ENCODE measurements at places on chromosomes 1 and 21.

- no peak for DNase-seq
These were observed 38.2 kb downstream of the TNFSF4 start for GRCh38 chr1:173168941-173169340.

- DNase-seq: peak; percentile 66
These were observed 707 bp upstream of the KLHL21 start for GRCh38 chr1:6603238-6603914.

DNA sequence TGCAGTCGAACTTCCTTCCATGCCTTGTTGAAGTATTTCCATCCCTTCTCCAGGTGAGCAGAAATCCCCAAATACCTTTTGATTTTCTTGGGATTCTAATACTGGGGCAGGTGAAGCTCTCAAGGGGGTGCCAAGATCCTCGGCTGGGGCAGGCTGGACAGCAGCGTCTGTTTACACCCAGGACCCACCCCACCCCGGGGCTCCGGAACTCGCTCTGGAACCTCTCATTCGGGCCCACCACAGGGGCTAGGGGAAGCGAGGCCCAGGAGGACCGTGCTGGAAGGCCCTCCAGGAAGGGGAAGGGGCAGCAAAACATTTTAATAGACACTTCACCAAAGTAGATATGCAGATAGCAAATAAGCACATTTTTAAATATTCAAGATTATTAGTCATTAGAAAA is 161.9 kb upstream of the GORAB start:
- no peak for DNase-seq

GRCh38 chr1:225848030-225848955 is 33.9 kb downstream of the TMEM63A start:
- DNase-seq: peak; percentile 41

GRCh38 chr1:8165595-8166360 is 139.7 kb upstream of the ERRFI1 start:
- no peak for DNase-seq

DNA sequence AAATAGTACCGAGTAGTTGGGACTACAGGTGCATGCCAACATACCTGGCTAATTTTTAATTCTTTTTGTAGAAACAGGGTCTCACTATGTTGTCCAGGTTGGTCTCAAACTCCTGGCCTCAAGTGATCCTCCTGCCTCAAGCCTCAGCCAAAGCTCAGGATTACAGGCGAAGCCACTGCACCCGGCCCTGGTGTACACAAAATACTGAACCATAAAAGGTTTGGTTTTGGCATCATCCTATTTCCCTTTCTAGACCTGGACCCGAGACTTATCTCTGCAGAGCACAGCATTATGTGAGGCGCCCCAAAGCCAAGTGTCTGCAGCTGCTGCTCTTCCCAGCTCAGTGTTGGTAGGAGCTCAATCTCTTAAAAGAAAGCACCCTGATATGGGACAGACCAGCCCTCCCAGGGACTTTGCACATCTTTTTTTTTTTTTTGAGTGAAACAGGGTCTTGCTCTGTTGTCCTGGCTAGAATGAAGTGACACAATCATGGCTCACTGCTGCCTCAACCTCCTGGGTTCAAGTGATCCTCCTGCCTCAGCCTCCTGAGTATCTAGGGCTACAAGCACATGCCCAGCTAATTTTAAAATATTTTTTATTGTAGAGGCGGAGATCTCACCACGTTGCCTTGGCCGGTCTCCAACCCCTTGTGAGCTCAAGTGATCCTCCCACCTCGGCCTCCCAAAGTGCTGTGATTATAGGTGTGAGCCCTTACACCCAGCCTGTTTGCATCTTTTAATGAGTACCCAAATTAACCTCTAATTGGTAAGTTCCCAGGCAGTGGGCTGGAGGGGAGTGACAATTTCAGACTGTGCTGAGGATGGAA is 20.4 kb downstream of the TEX35 start:
- no peak for DNase-seq

- DNase-seq: no peak
These were observed 132.2 kb downstream of the CASZ1 start for GRCh38 chr1:10664251-10664650.

- no peak for DNase-seq
These were observed 19.2 kb upstream of the RD3 start for GRCh38 chr1:211511030-211511700.

GRCh38 chr1:93905734-93906133 is 3.5 kb downstream of the GCLM start:
- no peak for DNase-seq

DNA sequence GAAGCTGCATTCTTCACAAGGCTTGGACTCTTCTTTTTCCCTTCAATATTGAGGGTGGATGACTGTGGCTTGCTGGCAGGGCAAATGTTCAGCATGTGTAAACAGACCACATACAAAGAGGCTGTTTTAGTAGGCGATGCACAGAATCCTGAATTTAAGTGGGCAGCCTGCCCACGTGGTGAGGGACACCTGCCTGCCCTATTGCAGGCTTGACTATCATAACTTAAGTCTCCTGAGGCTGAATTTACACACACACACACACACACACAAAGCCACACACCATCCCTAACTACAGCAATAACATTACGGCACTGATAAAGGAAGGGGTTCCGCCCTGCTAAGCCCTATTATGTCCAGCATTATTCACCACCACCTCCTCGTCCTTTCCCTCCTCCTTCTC is 15.9 kb downstream of the SYT2 start:
- DNase-seq: no peak

- DNase-seq: no peak
These were observed 19.1 kb upstream of the TMCO1 start for GRCh38 chr1:165787741-165788140.

GRCh38 chr1:65417729-65418128 is 2.7 kb upstream of the LEPR start:
- DNase-seq: no peak

- DNase-seq: no peak
These were observed 69.9 kb downstream of the RRAGC start for GRCh38 chr1:38789498-38790169.

DNA sequence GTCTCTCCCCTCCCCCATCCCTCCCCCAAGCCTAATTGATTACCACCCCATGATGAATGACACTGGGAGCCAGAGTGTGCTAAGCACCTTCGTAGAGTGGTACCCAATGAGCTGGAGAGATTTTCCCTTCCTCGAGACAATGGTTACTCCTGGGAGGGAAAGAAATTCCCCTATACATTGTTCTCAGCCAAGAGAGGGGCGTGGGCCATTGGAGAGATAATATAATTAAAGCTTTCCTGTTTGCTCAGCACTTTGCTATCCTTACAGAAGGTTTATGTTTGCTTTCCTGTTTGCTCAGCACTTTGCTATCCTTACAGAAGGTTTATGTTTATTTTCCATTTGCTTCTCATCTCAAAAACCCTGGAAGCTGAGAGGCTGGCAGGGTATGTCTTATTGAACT is 126.1 kb upstream of the KLHDC7A start:
- no peak for DNase-seq

DNA sequence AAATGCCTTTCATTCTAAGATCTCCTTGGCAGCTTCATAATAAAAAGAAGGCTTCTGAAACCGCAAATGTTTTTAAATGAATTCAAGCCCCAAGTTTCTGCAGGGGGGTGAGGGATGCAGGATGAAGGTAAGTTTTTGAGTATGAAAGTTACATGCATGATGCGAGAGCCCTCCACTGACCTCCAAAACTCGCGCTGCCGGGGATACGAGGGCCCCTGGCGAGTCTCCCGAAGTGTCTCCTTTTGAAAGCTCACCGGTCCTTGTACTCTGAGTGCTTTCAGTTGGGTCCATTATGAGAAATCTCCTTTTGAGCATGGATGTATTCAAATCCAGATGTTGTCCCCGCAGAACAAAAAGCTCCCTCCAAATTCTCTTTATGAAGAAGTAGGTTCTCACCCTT is 18.9 kb upstream of the ZC3H12A start:
- DNase-seq: no peak

- DNase-seq: no peak
These were observed 68.6 kb downstream of the VAV3 start for GRCh38 chr1:107896401-107896800.

DNA sequence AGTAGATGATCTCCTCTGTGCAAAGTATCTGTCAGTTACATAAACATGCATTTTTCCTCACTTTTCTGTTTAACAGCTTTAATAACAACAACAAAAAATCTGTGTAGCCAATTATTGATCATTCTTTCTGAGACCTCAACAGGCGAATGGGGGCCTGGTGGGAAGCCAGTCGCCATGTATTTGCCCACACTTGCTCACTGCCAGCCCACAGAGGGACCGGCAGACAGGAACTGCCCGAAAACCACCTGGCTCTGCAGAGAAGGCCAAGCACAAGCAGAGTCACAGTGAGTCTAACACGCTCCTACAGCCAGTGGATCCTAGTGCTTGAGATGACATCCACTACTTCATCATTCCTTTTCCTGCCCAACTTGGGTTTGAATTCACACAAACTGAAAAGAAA is 56.1 kb downstream of the NPHP4 start:
- no peak for DNase-seq

DNA sequence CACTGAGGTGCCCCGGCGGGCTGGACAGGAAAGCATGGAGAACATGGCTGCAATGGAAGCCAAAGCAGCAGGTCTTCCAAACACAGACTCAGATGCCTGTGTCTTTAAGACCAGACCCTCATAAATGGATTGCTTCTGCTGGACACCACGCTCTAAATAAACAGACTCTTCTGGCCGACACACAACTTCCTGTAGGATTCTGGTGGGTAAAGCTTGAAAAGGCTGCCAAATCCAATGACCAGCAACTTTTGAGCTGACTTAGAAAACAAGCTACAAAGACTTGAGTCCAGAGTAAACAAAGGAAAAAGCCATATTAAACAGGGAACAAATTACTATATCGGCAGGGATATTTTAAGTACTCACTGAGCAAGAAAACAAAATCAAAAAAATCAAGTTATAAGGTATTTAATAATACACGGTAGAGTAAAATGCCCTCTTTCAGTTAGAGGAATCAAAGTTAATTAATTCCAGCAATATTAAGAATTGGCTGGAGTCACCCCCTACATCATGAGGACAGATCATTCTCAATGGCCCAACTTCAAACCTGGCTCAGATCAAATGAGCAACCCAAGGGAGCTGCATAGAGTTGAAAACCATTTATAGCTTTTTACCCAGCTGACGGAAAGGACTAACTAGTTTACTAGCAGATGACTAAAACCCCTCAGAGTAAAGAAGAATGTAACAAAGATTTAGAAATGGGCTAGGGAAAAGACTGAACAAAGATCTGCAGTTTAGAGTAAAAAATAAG is 102.4 kb downstream of the TGFBR3 start:
- no peak for DNase-seq

DNA sequence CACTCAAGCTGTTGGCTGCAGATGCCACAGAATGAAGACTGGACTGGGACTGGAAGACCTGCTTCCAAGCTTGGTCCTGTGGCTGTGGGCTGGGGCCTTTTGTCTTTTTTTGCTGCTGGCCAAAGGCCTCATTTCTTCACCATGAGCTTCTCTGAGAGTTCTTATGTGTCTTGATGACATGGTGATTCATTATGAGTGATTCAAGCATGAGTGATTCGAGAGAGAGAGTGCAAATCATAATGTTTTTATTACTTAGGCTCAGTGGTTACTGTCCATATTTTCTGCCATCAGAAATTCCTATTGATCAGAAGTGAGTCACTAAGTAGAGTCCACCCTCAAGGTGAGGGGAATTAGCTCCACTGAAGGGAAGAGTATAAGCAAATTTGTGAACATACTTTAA is 94.0 kb downstream of the PCP4 start:
- DNase-seq: no peak

GRCh38 chr1:31954607-31955283 is 16.6 kb upstream of the PTP4A2 start:
- no peak for DNase-seq

DNA sequence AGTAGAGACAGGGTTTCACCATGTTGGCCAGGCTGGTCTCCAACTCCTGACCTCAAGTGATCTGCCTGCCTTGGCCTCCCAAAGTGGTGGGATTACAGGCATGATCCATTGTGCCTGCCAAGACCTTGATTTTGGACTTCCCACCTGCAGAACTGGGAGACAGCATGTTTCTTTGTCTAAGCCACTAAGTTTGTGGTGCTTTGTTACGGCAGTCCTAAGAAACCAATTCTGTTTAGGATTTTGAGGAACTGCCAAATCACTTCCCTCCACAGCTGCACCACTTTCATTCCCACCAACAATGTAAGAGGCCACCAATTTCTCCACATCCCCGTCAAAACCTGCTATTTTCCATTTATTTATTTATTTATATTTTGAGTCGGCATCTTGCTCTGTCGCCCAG is 46.1 kb downstream of the CHAF1B start:
- DNase-seq: no peak

DNA sequence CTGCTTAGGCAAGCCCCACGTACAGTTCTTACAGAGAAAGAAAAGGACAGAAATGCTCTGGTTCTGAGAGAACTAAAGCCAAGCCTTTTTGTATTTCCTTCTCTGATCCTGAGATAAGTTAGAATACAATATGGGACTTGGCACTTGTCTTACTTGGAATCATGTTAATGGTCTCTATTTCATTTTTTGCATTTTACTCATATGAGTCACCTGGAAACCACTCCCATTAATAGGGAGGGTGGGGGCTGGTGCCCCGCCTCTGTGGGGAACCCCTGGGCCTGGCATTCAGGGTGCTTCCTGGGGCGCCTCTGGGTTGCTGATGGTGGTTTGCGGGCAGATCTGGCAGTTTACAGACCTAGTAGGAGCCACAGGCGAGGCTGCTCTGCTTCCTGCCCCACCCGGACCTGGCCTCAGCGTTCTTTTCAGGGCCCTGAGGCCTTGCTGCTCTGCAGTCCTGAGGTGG is 26.7 kb downstream of the TSPAN2 start:
- DNase-seq: peak; percentile 92

DNA sequence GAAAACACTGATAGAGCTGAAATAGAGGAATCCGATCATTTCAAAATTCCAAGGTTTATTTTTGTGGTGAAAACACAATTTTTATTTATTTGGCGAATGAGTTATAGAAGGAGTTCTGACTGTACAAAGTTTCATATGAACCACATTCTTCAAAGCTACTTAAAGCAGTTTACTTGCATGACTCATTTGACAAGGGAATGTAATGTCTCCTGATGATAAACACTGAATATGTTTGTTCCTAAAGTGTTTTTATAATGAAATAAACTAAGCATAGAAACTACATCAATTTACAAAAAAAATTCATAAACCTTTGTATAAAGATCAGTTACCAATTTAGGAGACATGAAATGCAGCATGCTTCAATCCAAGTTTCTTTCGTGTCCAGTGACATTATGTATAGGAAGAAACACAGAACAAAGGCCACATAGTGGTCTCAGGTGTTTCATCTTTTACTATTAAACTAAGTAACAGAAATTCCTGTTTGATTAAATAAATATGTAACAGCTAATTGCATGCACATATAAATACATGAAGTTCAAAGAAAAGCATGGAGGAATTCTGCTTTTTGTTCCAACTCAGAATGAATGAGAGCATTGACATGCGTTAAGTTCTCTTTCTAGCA is 2.5 kb downstream of the PRKACB start:
- no peak for DNase-seq

All from CD4-positive, alpha-beta T cell treated with Interferon alpha-2 for 1 hour (primary cell).